ENCODE measurements at places on chromosomes 5 and 9.

- H3K27ac ChIP-seq = no peak overlapping the region
- H3K27me3 ChIP-seq = no peaks in the 10 kb centered on the region
- 0 out of 2 replicates have a peak, but pooled peaks cover 4% of the 10 kb centered on the region for H3K36me3 ChIP-seq
- H3K4me1 ChIP-seq = peaks cover 4% of the 10 kb centered on the region
- H3K4me3 ChIP-seq = no peak overlapping the region
These were observed 186.9 kb upstream of the GNA14 start for GRCh38 chr9:77834898-77835488.

- H3K36me3 ChIP-seq = no peaks in the 10 kb centered on the region
- no peak overlapping the region for H3K4me3 ChIP-seq
- no peak for DNase-seq
- H3K27ac ChIP-seq = no peak overlapping the region
- peaks cover 6% of the 10 kb centered on the region for H3K4me1 ChIP-seq
These were observed 17.5 kb downstream of the ANKRD33B start for GRCh38 chr5:10581424-10581748.

DNA sequence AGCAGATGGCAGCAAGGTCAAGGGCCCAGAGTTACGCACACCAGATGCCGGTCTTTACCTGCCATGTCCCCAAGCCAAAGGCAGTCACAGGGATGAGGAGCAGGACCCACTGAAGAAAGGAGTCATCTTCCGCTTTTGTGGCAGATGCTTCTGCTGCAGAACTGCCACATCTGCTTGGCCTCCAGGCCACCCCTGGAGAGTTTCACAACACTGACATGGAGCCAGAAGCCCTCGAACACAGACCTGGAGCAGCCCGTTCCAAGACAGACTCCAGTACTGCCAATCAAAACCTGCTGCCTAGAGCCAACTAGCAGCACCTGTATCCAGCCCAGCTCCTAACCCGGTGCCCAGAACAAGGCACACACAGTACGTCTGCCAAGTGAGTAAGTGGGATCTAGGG, 1.5 kb downstream of the SURF1 start:
- DNase-seq = no peak
- peaks cover under 1% of the 10 kb centered on the region for H3K4me1 ChIP-seq
- no peak overlapping the region for H3K4me3 ChIP-seq
- no peaks in the 10 kb centered on the region for H3K27me3 ChIP-seq

- H3K36me3 ChIP-seq = no peaks in the 10 kb centered on the region
- H3K4me3 ChIP-seq = no peak overlapping the region
- no peak overlapping the region for H3K27ac ChIP-seq
- DNase-seq = no peak
These were observed 162.8 kb downstream of the KCTD16 start for GRCh38 chr5:144333336-144333920.

DNA sequence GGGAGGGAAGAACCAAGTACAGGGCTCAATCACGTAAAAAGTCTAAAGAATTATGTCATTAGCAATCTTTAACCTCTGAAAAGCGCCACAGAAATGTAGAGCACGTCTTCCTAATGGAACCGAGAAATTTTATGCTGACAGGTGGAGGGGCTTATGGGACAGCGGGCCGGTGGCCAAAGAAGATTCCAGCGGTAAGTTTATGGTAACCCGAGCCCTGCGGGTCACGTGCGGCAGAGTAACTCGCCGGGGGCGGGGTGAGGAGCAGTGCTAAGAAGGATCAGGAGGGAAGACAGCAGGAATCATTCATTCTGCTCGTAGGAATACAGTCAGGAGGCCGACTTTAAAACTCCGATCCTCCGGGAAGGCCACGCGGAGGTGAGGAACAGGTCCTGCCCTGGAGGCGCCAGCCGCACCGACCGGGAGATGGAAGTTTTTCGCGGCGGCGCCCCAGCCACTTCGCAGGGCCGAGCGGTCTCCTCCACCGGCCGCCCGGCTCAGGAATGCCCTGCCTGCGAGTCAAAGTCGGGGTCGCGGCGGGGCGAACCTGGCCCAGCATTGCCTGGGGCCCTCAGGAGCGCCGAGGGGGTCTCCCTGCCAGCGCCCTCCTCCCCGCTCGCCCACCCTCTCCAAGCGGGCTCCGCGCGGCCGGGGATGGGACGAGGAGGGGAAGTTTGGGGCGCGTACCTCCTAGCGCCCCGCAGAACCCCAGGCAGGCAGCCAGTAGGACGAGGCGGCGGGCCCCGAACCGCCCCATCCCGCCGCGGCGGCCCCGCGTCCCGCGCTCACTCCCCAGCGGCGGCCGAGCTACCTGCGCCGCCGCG, 101.8 kb downstream of the ESM1 start:
- H3K36me3 ChIP-seq = no peaks in the 10 kb centered on the region
- no peak for DNase-seq
- H3K4me3 ChIP-seq = peak overlapping the region; percentile 27

DNA sequence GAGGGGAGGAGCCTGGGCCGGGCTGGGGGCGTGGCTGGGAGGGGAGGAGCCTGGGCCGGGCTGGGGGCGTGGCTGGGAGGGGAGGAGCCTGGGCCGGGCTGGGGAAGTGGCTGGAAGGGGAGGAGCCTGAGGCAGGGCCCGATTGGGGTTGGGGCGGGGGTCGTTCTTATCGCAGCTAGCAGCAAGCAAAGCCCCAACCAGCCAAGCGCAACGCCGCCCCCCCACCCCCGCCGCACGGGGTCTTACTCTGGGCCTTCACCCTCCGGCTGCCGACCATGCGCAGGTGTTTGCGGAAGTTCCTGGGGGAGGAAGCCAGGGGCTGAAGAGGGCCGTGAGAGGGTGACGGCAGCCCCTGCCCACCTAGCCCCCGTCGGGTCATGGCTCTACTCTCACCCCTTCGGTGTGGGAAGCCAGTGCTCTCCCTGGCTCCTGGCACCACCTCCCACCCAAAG, 5.0 kb downstream of the NSMF start:
- peak; percentile 76 for DNase-seq

- no peak overlapping the region for H3K27ac ChIP-seq
- no peak overlapping the region for H3K4me3 ChIP-seq
- DNase-seq = no peak
- no peaks in the 10 kb centered on the region for H3K27me3 ChIP-seq
These were observed 12.6 kb downstream of the HABP4 start for GRCh38 chr9:96462541-96462940.

DNA sequence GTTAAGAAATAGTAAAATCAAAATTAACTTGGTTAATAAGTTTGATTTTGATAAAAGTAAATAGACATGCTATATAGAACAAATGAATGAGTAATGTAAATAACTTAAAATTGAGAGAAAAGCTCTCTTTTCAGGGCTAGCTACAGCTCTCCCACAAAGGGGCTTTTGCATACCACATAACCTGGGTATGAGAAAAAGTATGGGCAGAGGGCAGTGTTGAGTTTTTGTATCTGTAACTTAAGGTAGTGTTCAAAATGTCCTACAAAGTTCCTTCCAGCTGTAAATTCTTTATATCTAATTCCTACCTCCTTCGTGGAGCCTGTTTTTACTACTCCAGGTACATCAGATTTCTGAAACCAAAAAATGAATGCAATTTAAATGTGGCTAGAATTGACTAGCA, 18.9 kb upstream of the TTC33 start:
- H3K36me3 ChIP-seq = peaks cover 85% of the 10 kb centered on the region
- H3K27me3 ChIP-seq = no peaks in the 10 kb centered on the region
- no peak overlapping the region for H3K4me3 ChIP-seq
- DNase-seq = no peak
- no peaks in the 10 kb centered on the region for H3K4me1 ChIP-seq

- H3K27ac ChIP-seq = no peak overlapping the region
- no peak for DNase-seq
- H3K27me3 ChIP-seq = no peaks in the 10 kb centered on the region
- no peaks in the 10 kb centered on the region for H3K36me3 ChIP-seq
- no peak overlapping the region for H3K4me3 ChIP-seq
- H3K4me1 ChIP-seq = peaks cover 2% of the 10 kb centered on the region
These were observed 106.2 kb downstream of the CEMIP2 start for GRCh38 chr9:71662082-71662481.

DNA sequence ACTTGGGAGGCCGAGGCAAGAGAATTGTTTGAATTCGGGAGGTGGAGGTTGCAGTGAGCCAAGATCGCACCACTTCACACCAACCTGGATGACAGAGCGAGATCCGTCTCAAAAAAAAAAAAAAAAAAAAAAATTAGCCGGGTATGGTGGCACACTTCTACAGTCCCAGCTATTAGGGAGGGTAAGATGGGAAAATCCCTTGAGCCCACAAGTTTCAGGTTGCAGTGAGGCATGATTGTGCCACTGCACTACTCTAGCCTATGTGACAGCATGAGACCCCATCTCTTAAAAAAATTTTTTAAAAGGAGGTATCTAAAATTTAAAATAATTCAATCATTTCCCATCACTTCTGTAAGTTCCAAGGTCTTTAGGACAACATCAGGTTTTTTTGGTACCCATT, 26.0 kb downstream of the PSIP1 start:
- H3K4me1 ChIP-seq = no peaks in the 10 kb centered on the region
- H3K36me3 ChIP-seq = peaks cover 49% of the 10 kb centered on the region
- no peak overlapping the region for H3K27ac ChIP-seq
- DNase-seq = no peak
- no peak overlapping the region for H3K4me3 ChIP-seq

- no peaks in the 10 kb centered on the region for H3K27me3 ChIP-seq
- H3K4me3 ChIP-seq = no peak overlapping the region
- no peak overlapping the region for H3K27ac ChIP-seq
- no peaks in the 10 kb centered on the region for H3K36me3 ChIP-seq
- no peak for DNase-seq
These were observed 160.1 kb upstream of the ZNF608 start for GRCh38 chr5:124906339-124907097.

DNA sequence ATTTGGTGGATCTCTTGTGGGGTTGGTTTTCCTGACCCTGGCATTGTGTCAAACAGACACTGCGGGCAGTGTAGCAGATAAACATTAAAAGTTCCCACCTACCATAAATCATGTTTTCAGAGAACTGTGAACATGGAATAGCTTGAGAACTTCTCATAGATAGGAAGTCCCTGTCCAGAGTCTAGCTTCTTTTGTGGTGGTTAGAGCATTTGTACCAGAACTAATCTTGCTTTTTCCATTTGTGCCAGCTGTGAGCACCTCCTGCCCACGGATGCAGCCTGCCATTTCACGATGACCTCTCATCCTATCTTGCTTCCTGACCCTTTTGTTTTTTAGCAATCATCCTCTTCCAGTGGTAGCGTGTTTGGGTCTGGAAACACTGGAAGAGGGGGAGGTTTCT, 61.4 kb downstream of the FAM78A start:
- H3K36me3 ChIP-seq = peaks cover 13% of the 10 kb centered on the region
- no peaks in the 10 kb centered on the region for H3K4me1 ChIP-seq
- no peak for DNase-seq
- H3K27me3 ChIP-seq = no peaks in the 10 kb centered on the region

- H3K36me3 ChIP-seq = no peaks in the 10 kb centered on the region
- no peak for DNase-seq
- H3K4me3 ChIP-seq = no peak overlapping the region
- H3K27ac ChIP-seq = no peak overlapping the region
- peaks cover 30% of the 10 kb centered on the region for H3K27me3 ChIP-seq
These were observed 16.5 kb downstream of the TPPP start for GRCh38 chr5:676699-677076.

- DNase-seq = no peak
- no peak overlapping the region for H3K27ac ChIP-seq
- H3K4me1 ChIP-seq = no peaks in the 10 kb centered on the region
- no peak overlapping the region for H3K4me3 ChIP-seq
- H3K27me3 ChIP-seq = no peaks in the 10 kb centered on the region
These were observed 30.2 kb upstream of the ENHO start for GRCh38 chr9:34552986-34553385.

- H3K4me1 ChIP-seq = no peaks in the 10 kb centered on the region
- H3K4me3 ChIP-seq = no peak overlapping the region
- no peaks in the 10 kb centered on the region for H3K27me3 ChIP-seq
- H3K36me3 ChIP-seq = no peaks in the 10 kb centered on the region
- no peak overlapping the region for H3K27ac ChIP-seq
- DNase-seq = no peak
These were observed 368.7 kb downstream of the NDUFS4 start for GRCh38 chr5:53929152-53929551.

DNA sequence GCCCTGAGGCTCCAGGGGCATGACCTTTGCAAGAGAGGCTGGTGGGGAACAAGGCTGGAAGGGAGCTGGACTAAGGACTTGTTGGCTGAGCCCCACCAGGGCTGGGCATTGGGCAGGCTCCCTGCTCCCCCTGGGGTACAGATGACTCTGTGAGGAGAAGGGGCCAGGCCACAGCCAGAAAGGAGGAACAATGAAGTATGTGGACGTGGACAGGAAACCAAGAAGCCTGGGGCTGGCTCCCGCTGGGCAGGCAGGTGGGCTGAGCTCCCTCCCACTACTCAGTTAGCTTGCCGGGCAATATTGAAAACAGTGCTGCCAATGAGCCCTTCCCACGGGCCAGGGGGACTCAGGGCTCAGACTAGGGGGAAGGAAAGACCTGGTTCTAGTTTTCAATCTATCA, 66.1 kb upstream of the SPTLC1 start:
- H3K4me3 ChIP-seq = no peak overlapping the region
- H3K27ac ChIP-seq = no peak overlapping the region
- DNase-seq = no peak
- H3K27me3 ChIP-seq = no peaks in the 10 kb centered on the region
- H3K36me3 ChIP-seq = no peaks in the 10 kb centered on the region
- H3K4me1 ChIP-seq = no peaks in the 10 kb centered on the region

- H3K36me3 ChIP-seq = no peaks in the 10 kb centered on the region
- no peaks in the 10 kb centered on the region for H3K27me3 ChIP-seq
- DNase-seq = no peak
- H3K4me1 ChIP-seq = peaks cover 10% of the 10 kb centered on the region
- H3K4me3 ChIP-seq = peak overlapping the region; percentile 71
These were observed 54.3 kb upstream of the PTPDC1 start for GRCh38 chr9:94029932-94030317.

GRCh38 chr5:169272731-169273427, 28.1 kb downstream of the SLIT3 start:
- H3K4me3 ChIP-seq = no peak overlapping the region
- H3K27ac ChIP-seq = no peak overlapping the region
- no peaks in the 10 kb centered on the region for H3K27me3 ChIP-seq
- H3K4me1 ChIP-seq = peaks cover 8% of the 10 kb centered on the region

GRCh38 chr9:93650448-93650847, 74.1 kb downstream of the PHF2 start:
- H3K36me3 ChIP-seq = peaks cover 17% of the 10 kb centered on the region
- H3K27me3 ChIP-seq = no peaks in the 10 kb centered on the region
- DNase-seq = no peak
- no peak overlapping the region for H3K27ac ChIP-seq
- H3K4me3 ChIP-seq = no peak overlapping the region

- H3K27me3 ChIP-seq = no peaks in the 10 kb centered on the region
- no peak overlapping the region for H3K4me3 ChIP-seq
- no peaks in the 10 kb centered on the region for H3K36me3 ChIP-seq
- H3K27ac ChIP-seq = no peak overlapping the region
- H3K4me1 ChIP-seq = no peaks in the 10 kb centered on the region
- no peak for DNase-seq
These were observed 248.5 kb downstream of the SMARCA2 start for GRCh38 chr9:2263665-2264064.

DNA sequence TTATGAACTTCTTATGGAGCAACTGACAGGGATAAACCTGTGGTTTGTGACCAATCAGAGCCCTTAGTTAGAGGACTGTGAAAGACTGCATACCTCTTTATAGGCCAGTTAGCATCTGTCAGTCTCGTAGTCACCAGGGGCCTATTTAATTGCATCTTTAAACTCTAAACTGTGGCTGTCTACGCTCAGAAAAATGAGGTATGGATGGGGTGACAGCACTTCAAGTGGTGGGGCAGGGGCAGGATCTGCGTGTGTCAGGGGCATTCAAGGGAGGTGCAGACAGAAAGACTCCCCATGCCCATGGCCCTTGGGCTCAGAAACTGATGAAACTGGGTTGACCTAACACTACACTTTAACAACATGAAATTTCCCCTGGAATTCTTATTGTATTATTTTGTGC, 132.6 kb upstream of the TBCA start:
- DNase-seq = no peak
- H3K36me3 ChIP-seq = no peaks in the 10 kb centered on the region
- H3K4me1 ChIP-seq = no peaks in the 10 kb centered on the region
- no peaks in the 10 kb centered on the region for H3K27me3 ChIP-seq
- no peak overlapping the region for H3K4me3 ChIP-seq
